ENCODE measurements at places on chromosomes 1 and 21. TPM values are rescaled to one million over a fixed set of nuclear protein-coding genes. Genes with fewer than 3 reads are reported as not detected.

The LRRC38 gene
- total RNA-seq, result not detected

The SHISA4 gene
- total RNA-seq, result 0.87 TPM

- no peak for DNase-seq
Observed at GRCh38 chr1:212979340-212980122, 29.2 kb downstream of the VASH2 start.

GRCh38 chr21:34810786-34811185 is 142.0 kb downstream of the CLIC6 start:
- no peak for DNase-seq

DNA sequence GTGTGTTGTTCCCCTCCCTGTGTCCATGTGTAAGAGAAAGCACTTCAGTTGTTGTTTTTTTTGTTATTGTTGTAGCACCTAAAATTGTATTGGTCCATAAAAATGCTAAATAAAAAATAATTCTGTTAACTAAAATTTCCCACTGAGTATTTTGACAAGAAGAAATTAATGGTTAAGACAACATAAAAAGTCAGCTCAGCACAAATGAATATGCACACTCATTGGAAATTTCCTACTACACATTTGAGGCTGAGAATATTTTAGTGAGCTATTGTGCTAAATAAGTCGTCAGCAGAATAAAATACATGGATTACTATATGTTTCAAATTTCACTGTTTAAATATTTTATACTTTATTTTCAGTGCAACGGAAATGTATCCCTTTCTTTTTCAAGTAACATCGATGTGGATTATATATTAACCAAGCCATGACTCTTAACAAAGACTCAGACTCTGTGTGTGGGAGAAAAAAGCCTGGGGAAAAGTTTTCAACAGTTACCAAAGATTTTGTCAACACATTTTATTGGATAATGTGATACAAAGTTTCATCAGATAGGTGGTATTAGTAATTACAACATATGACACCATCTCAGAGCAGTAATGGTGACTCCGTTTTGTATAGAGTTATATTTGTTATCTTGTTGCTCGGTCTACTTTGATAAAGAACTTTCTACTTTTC is 63.4 kb downstream of the LYPLAL1 start:
- DNase-seq, result no peak

DNA sequence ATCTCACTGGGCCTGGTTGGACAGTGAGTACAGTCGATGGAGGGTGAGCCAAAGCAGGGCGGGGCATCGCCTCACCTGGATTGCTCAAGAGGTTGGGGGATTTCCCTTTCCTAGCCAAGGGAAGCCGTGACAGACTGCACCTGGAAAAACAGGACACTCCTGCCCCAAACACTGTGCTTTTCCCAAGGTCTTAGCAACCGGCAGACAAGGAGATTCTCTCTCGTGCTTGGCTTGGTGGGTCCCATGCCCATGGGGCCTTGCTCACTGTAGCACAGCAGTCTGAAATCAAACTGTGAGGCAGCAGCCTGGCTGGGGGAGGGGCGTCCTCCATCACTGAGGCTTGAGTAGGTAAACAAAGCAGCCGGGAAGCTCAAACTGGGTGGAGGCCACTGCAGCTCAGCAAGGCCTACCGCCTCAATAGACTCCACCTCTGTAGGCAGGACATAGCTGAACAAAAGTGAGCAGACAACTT is 11.3 kb downstream of the C1orf105 start:
- DNase-seq, result peak; percentile 68

DNA sequence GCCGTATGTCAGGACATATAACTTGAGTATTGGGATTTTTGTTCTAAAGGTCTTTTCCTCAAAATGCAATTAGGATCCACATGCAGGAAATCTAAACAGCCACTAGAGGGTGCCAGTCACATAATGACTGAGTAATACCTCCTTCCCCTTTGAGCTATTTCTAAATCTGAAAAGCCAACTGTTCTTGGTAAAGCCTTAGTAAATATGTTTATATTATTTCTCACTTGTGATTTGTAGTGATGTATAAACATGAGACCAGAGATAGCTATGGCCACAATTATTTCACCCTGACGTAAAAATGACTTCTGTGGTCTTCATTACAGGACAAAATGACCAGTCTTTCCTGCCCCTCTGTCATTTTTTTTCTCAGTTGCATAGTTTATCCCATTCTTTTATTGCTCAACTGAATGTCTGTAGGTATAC is 41.0 kb upstream of the DR1 start:
- DNase-seq, result peak; percentile 47

DNA sequence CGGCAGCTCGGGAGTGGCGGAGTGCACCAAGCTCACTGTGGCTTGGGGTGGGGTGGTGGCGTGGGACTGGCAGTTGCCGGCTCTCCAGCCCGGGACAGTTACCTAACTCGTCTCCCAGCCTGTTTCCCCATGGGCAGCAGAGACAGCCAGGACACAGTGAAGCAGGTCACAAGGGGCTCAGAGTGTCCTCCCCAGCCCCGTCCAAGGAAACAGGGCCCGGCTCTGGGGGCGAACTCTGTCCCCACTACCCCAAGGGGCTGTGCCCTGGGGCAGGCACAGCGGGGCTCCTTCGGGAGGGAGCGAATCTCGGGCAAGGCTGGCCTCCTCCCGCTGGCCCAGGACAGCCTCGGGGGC is 759 bp downstream of the GPR157 start:
- DNase-seq, result no peak

DNA sequence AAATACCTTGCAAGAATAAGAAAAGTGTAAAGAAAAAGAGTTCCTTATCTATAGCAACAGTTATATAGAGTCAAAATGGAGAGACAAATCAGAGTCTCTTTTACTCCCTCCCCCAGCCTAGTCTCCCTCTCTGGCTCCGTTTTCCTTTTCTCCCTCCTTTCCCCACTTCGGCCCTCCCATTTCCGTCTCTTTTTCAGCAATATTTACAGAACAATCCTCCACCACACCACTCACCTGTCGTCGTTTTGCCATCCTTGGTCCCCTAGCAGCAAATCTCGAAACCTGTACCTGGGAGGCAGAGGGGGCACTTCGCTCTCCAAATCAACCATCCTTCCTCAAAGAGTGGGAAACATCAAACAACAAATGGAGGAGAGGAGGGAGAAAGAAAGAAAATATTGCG is 259 bp downstream of the KCNT2 start:
- no peak for DNase-seq

DNA sequence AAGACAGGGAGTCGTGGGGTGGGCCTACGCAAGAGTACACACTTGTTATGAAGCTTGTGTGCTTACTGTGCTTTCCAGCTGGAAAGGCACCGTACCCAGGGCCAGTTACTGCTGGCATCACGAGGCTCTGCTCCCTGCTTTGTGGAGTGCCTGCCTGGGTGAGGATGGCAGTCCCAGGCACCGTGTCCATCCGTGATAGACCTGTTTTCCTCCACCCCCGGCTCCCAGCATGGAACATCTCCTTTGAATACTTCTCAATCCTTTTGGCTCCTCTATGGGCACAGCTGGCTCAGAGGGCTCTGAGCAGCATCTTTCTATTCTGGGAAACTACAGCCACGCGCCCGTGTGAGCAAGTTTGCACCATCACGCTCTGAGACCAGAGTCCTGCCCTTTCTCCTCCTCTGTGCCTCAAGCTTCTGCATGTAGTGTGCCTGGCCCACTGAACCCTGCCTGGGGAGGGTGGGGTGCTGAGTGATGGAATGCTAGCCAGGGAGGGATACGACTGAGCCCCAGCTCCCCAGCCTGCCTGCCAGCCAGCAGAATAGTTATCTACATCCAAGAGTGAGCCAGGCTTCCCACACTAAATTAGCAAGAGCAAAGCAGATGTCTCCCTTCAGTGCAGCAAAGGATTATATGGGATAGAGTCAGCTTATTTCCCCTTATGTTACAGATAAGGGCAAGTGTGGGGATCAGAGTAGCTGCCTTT is 7.1 kb upstream of the TNR start:
- peak; percentile 9 for DNase-seq
